AG09319 (cell line): ENCODE measurements at places on chromosomes 7 and 10.

GRCh38 chr10:12828736-12829135 lies 172.8 kb downstream of the CCDC3 start:
- DNase-seq: no peak

- DNase-seq: peak; percentile 61
Observed at GRCh38 chr7:136086712-136087111, 109.6 kb upstream of the MTPN start.

DNA sequence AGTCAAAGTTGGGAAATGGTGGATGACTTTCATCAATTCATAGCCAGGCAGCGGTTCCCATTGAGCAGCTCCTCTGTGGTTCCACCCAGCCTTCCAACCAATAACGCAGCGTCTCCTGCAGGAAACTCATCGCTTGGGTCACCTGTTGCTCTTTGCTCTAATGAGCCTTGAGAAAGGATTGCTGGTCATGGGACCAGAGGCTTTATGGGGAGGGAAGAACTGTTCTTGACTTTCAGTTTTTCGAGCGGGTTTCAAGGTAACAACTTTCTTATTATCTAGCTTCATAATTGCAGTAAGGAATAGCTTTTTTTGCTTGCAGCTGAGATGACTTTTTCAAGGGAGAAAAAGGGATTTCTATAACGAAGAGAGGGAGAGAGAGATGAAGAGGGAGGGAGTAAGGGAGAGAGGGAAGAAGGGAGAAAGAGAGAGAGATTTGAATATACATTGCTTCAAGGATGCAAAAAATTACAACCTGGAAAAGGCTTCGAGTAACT lies 405 bp upstream of the ENTPD1 start:
- no peak for DNase-seq

GRCh38 chr7:135980012-135980551 lies 2.9 kb upstream of the MTPN start:
- no peak for DNase-seq

GRCh38 chr7:102424787-102425218 lies 8.6 kb upstream of the ORAI2 start:
- DNase-seq: no peak

DNA sequence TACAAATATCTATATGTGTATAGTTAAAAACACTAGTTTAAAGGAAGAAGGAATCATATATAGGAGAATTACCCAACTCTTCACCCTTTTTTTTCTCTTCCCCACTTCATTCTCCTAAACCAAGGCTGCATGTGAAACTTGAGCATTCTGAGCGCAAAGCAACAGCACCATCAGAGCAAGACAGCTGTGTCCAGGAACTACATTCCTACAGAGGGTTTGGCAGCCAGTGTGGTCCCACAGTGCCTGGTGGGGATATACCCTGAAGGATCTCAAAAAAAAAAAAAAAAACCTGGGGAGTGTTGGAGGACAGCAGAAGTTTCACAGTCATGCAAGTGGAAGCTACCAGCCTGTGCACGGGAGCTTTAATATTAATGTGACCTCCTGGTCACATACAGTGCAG lies 310.4 kb downstream of the CTNNA3 start:
- no peak for DNase-seq

- DNase-seq: peak; percentile 31
Observed at GRCh38 chr10:35259769-35260397, 76.4 kb upstream of the CCNY start.

DNA sequence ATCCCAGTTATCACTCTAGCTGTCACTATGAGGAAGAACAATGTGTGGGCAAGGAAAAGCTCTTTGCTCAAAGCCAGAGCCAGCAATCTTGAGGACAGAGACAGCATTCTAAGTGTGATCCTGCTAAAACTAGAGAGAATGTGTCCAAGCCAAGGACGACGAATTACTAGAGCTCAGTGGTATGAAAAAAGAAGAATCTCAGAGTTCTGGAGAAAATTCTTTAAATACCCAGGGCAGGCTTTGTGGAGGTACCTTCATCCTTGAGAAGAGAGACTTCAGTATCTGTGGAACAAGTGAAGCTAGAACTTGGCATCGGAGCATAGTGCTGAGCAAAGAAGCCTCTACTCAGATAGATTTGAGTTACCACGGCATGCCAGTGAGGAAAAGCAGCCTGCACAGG lies 209.8 kb downstream of the TRIL start:
- no peak for DNase-seq

DNA sequence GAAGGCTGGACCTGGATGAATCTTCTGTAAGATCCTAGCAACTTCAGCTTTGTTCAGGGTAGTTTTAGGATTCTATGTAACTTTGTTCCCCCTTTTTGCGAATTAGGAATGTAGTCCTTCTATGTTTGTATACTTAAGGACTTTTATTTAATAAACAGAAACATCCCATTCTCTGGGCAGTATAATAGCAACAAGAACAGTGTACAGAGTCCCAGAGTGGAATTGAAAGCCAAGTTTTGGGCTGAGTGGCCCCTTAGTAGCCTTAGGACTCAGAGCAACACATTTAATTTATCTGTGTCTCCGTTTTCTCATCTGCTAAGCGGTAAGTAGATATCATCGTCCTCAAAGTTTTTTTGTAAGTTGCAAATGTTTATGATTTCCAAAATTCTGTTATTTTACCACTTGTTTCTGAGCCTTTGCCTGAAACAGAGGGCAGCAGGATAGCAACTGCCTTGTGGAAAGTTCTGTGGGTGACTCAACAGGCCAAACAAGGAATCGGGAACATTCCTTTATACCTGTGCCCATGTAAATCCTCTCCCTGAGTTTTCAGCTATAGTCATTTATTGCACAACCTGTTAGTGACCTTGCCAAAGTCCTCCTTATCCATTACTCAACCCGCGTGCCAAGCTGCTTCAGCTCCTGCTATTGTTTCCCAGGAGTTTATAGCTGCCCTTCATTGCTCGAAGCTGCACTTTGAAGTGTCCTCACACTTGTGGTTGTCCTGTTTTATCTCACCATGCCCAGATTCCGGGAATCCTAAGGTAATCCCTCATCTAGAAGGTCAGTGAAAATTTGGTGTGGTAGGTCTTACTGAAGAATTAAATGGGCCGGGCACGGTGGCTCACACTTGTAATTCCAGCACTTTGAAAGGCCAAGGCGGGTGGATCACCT lies 199.1 kb upstream of the AHR start:
- DNase-seq: no peak

DNA sequence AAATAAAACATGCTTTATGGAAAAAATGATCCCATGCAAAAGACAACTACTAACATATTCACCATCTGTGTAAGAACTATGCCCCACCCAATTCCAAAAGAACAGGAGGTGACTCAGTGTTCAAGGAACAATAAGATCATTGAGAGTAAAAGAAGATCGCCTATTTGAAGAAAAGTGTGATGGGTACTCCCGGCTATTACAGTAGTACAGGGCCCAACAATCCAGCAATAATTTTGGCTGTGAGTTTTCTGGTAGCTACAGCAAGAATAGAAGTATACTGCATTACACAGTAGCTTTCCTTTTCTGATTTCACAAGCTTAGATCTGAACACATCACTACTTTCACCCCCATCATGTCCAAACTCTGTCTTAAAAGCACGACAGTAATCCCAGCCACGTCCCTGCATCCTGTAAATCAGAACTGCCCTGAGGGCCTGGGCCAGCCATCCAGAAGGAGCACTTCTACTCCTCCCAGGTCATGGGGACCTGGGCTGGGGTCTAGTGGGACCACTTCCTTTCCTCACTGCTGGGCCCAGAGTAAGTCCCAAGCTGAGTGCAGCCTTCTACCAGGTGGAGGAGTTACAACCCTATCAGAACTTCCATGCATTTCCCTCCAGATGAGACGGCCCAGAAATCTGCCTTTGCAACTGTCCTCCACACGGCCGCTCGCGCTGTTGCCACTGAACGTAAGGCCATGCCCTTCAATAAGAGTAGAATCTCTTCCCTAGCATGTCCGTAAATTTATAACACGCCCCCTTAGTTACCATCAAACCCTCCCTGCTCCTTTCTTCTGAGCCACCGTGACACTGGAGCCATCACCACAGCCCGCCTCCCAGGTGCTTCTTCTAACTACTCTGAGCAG lies 7.9 kb downstream of the ESYT2 start:
- no peak for DNase-seq

DNA sequence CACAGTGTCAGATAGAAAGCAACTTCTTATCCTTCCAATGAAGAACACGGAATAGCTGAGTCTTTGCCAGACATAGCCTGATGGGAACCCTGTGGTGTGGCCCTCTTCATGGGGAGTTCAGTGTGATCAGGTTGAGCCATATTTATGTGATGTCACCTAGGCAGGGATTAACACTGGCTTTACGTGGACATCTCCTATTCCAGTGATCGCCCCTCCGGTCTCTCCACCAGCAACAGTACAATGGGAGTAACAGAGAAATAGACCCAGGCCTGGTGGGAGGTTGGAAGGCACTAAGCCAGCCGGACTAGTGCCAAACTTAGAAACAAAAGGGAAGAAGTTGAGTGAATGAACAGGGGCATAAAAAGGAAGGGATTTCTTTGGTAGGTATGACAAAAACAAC lies 358.1 kb downstream of the PRPF18 start:
- no peak for DNase-seq

DNA sequence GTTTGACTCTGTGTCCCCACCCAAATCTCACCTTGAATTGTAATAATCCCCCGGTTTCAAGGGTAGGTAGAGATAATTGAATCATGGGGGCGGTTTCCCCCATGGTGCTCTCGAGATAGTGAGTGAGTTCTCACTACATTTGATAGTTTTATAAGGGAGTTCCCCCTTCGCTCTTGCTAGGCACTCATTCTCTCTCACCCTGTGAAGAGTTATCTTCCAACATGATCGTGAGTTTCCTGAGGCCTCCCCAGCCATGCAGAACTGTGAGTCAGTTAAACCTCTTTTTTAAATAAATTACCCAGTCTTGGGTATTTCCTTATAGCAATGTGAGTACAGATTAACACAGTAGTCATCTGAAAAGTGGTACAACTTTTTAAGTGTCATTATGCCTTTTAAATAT lies 913.5 kb upstream of the LRRN3 start:
- DNase-seq: no peak

GRCh38 chr7:49424109-49424508 lies 349.3 kb upstream of the VWC2 start:
- no peak for DNase-seq

DNA sequence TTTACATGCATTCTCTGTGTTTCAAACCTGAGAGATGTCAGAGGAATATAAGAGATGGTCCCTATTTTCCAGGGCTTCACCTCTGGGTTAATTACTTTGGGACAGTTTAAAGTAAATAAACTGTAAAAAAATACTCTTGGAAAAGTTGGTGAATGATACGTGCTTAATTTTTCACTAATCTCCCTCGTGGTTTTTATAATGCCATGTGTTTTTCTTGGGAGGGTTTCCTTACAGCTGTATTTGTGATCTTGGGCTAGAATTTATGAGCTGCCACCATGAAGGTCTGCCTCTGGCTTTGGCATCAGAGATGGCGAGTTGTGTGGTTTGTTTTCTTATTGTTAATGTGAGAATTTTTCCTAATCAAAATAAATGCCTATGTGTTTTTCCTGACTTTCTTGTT lies 322.5 kb downstream of the AUTS2 start:
- no peak for DNase-seq

- peak; percentile 71 for DNase-seq
Observed at GRCh38 chr10:79084012-79084971, 15.5 kb downstream of the ZMIZ1 start.

DNA sequence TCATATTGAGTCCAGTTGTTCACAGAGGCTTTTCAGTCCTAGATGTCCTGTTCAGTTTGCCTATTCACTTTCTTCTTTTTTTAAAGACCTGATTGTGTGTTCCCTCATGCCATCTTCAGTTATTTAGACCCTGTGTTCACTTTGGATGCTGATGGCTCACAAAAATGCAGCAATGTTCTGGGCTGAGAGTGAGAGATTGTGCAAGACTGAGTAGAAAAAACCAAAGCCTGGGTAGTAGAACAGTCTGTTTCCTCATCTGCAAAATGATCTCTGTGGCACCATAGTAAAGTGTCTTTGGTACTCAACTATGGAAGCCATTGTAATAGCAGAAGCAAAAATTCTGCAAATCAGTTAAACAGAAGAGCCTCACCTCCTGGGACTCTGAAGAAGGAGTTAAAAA lies 43.2 kb downstream of the AKR1B1 start:
- no peak for DNase-seq

DNA sequence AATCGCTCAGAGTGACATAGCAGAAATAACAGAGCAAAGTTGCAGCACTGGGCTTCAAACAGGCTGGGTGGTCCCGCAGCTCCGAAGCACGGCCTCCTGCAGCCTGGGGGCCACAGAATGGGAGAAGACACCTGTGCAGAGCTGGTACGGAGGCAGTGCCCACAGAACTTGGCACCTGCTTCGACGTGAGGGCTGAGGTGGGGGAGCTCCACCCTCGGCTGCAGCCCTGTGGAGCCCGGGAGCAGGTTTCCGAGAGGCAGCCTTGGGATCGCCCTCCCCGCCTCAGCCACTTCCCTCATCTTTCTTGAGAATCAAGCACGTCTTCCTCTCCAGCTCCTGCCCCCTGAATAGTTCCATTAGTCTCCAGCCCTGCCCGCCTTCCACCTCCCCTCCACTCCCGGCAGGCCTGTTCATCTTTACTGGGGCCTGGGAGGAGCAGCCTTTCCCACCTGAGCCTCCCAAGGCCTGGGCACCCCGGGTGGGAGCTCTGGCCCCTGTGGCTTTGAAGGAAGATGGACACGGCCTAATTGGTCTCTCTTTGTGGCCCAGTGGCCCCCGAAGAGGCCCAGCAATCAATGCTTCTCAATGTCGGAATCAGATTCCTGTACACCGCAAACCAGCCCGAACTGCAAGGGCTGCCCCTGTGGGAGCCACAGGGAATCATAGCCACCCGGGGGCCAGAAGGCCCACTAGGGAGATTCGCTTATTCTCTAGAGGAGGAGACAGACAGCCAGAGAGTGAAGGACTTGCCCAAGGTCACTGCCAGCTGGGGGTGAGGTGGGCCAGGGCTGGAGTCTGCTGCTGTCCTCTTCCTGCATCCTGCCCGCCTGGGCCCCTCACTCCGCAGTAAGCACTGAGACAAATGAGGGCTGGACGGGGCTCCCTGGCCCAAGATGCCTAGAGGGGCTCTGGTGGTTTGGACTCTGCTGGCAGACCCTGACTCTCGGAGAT lies 17.0 kb upstream of the PCBD1 start:
- DNase-seq: no peak

DNA sequence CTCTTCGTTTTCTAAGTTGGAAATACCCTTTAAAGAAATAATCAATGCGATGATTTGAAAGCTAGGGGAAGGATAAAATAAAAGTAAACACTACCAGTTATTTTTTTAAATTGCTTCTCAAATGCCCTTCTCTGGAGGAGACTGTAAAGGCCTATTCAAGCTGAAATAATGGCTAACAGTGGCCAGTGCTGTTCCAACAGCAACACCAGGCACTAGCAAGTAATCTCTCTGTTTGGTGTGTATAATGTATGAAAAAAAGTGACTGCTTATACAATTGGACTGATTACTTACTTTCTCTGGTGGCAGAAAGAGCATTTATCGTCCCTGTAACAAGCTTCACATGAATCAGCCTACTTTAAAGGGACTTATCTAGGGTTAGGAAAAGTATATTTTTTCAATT lies 102.7 kb downstream of the CSTF2T start:
- no peak for DNase-seq
